ENCODE measurements at places on chromosomes 7 and 10. TPM values are rescaled to one million over a fixed set of nuclear protein-coding genes. Genes with fewer than 3 reads are reported as not detected.

Gene ASIC3
- not detected for total RNA-seq

Gene SSC4D
- 0.36 TPM for total RNA-seq

Gene SCIN
- 0.25 TPM for total RNA-seq

Gene ZNF736
- 12.0 TPM for total RNA-seq

Gene VSIR
- total RNA-seq: 20.6 TPM

Gene EVX1
- not detected for total RNA-seq
